ENCODE measurements at places on chromosomes 1 and 21.

DNA sequence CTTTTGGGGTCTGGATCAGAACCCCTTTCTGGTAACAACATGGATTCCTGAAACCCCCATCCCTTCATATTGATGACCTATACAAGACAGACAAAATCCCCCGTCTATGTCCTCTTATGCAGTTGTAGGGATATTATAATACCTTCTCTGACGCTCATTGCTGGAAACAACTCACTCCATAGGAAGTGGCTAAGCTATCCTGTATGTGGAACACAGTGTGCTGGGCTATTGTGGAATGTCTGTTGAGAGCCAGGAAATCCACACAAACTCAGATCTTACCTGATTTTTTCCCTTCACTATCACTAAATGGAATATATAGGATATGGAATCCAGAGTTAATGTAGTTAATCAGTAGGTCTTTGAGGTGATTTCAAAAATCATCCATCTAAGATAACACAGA is 17.7 kb upstream of the PIK3R3 start:
- DNase-seq: no peak

- DNase-seq: no peak
Observed at GRCh38 chr1:36446746-36447145, 3.5 kb downstream of the OSCP1 start.

DNA sequence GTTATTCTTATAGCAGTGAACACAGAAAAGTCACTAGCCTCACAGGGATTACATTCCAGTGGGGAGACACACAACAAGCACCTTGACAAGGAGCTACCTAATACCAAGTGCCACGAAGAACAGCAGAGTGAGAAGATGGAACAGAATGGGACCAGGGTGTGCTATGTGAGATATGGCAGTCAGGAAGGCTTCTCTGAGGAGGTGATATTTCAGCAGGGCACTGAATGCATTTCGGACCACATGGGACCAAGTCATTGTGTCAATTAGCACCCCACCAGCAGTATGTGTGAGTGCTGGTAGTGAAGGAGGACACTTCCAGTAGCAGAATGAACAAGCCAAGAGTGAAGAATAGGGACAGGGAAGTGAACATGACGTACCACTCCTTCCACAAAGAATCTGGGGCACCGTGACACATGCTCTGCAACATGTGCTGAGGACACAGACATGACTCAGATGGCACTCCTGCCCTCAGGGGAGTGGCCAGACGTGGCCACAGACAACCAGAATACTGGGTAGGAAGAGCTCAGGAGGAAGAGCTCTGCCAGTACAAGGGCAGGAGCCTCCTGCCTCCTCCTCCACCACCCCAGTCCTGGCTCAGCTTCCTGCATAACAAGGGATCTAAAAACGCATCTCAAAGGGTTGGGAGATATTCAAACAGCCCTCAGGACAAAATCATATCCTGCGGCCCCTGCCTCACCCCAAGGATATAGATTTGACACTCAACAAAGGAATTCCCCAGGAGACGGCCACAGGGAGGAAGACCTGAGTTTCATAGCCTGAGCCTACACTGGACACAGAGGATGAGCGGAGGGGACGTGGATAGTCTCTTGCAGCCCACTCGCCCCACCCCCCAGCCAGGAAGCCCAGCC is 102.5 kb downstream of the TRABD2B start:
- DNase-seq: peak; percentile 85

DNA sequence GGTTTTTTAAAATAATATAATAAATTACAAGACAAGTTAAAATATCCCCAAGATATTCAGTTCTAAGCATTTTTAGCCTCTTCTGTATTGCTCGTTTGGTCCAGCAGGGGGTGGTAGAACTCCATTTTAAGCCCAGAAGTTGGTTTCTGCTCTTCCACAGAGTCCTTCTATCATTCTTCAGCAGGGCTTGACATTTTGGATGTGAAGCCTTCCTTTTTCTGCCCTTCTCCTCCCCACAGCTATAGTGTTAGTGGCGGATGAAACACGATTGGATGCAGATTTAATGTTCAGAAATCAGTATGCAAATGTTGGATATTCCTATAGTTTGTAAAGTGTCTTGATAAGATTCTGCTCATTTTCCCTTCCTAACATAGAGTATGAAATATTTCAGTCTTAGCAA is 1.4 kb downstream of the NCAM2 start:
- DNase-seq: no peak

DNA sequence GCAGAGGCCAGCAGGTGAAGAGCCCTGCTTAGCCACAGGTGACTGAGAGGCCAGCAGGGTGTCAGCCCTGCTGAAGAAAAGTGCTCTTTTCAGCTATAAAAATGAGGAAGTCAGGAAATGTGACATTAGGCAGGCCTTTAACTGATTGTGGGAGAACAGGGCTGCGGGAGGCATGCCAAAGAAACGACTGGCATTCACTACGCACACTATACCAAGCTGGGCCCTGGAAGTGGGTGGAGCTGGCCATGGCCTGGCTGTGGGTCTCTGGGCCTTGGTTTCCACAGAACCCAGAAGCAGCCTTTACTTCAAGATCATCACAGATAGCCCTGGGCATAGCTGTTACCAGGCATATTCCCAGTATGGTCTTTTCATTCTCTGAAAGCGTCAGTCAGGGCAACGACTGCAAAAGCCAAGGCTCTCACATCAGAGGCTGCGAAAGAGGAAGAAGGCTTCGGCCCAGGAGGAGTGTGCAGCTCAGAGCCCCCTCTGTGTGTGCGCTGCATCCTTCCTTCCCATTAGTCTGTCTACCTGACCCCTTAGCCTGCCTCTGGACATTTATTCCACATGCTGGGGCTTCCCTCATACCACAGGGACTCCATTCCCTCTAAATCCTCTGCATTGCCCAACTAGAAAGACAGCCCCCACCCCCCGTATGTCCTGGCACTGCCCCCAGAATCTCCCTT is 14.3 kb downstream of the SLC2A1 start:
- DNase-seq: peak; percentile 70

Data from tibial artery (tissue), 4 donors.